Astrocyte of the cerebellum (primary cell): ENCODE measurements at places on chromosomes 16 and 17.
A peak's percentile ranks its signal among the peaks of the same experiment; 100 is the strongest.

GRCh38 chr17:22221344-22221743, 529.0 kb downstream of the KCNJ18 start:
- no peak for DNase-seq

DNA sequence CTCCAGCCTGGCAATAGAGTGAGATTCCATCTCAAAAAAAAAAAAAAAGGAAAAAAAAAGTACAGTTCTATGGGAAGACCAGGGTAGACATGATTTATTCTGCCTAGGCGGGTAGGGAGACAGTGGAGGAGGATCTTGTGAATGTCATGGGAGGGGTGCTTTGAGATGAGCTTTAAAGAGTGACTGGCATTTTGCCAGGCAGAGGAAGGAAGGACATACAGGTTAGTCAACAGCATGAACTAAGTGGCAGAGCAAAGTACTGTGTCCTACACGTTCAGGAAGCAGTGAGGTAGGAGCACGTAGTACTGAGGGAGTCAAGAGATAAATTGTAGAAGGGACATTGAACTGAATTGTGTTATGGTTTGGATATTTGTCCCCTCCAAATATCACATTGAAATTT, 451.5 kb downstream of the TOX3 start:
- DNase-seq: no peak

GRCh38 chr17:36185416-36185815, 9.0 kb upstream of the TBC1D3B start:
- no peak for DNase-seq

DNA sequence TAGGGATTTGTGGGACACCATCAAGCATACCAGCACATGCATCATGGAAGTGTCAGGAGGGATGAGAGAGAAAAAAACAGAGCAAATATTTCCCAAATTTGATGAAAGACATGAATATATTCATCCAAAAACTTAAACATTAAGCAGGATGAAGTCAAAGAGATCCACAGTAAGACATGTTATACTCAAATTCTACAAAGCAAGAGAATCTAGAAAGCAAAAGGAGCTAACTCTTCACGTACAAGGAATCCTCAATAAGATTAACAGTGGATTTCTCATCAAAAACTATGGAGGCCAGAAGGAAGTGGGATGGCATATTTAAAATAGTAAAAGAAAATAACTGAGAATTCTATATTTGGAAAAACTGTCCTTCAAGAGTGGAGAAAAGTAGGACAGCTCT, 374.8 kb downstream of the ZFHX3 start:
- DNase-seq: no peak

GRCh38 chr17:50090971-50091917, 3.9 kb upstream of the PDK2 start:
- DNase-seq: no peak

DNA sequence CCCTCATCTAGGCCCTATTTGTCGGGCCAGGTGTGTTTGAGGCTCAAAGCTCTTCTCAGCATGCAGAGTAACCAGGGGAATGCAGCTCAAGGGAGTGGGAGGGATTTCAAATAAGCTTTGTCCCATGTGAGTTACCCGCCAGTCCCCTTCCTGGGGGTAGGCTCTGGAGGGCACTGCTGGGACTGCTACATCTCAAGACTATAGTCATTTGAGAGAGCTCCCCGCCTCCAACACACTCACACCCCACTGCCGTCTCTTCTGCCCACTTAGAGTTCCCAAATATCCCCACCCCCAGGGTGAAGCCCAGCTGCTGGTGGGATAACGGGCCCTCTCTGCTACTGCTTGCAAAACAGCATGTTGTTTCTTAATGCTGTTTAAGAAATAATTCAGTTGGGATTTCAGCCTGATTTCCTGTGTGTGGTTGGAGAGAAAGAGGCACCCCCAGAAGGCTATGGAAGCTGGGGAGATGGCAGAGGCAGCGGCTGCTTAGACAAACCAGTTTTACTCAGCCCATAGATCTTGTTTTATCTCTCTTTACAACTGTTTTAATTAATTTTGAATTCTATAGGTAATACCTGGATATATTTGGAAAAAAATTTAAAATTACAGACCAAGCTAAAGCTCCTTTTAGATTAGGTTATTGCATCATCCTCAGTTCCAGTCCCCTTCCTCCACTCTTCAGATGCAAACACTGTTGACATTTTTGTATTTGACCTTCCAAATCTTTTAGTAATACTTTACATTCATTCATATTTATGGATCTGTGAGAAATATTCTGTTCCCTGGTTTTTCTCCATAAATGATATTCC, 4.1 kb upstream of the MPO start:
- no peak for DNase-seq

- DNase-seq: no peak
Observed at GRCh38 chr16:53212893-53213223, 158.1 kb downstream of the CHD9 start.

DNA sequence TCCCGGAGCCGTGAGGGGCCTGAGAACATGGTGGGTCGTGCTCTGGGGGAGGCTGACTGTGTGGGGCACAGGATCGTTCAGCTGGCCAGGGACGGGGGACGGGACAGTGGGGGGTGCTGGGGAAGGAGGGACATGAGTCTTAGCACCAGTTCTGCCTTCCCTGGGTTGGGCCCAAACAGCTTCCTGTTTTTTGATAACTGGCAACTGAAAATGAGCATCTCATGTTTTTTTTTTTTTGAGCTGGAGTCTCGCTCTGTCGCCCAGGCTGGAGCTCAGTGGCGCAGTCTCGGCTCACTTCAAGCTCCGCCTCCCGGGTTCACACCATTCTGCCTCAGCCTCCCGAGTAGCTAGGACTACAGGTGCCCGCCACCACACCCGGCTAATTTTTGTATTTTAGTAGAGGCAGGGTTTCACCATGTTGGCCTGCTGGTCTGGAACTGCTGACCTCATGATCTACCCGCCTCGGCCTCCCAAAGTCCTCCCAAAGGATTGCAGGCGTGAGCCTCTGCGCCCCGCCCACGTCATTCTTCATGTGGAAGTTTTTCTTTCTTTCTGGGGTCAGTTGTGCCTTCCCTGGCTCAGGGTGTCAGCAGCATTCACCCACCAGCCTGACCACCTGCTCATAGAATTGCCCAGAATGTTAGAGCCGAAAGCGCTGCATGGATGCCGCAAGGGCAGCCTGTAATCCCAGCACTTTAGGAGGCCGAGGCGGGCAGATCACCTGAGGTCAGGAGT, 6.4 kb downstream of the ASPSCR1 start:
- no peak for DNase-seq

- no peak for DNase-seq
Observed at GRCh38 chr17:68704871-68705713, 103.9 kb upstream of the FAM20A start.

DNA sequence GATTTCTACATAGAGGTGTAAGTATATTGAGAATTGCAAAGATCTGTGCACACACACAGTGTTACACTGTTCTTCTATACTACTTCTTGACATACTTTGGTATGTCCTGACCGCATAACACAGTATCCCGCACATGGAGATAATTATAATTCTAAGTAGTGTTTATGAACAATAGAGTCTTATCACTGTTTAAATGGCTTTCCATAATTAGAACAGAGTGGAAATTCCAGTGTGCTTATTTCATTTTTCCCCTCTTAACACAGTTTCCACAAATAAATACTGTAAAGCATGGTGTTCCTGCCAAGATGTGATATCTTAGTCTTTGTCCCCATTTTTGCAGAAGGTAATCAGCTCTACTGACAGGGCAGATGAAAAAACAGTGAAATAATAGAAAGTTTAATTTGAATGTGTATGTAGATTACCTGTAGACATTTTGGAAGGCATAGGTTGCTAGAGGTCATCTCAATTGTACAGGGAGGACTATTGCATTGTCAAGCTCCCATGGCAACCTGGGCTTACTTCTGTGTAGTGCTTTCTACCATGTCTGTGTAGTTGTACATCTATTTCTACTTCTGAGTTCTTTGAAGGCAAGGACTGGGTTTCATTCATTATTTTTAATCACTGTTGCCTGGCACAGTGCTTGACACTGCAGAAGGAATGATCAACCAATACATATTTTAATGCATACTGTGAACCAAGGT, 10.1 kb upstream of the KRT28 start:
- no peak for DNase-seq

- DNase-seq: no peak
Observed at GRCh38 chr17:59186850-59187249, 23.0 kb upstream of the SMG8 start.

DNA sequence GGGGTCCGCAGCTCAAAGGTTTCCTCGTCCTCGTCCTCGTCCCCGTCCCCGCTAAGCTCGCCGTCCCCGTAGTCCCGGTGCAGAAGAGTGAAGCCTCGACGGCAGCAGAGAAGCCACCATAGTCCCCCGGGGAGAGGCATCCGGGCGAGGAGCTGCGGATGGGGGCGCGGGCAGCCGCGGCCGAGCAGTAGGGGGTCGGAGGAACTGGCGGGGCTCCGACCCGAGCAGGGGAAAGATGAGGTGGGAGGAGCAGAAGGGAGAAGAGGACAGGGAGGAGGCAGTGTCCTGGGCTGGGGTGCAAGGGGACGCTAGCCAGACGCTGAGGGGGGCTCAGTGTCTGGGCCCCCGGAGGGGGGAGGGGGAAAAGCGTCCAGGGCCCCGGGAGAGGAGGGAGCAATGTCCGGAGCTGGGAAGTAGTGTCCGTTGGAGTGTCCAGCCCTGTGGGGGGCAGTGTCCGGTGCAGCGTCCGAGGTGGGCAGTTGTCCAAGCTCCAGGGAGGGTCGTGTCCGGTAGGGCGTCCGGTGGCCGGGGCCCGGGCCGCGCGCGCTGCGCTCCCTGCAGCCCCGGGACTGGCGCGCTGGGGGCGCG, at the start of gene PLEKHH3:
TSS of gene PLEKHH3 (minus strand) at position 571 of the 588 bp plus-strand sequence. CDS start at position 140, 431 bp downstream.
- DNase-seq: no peak

- DNase-seq: no peak
Observed at GRCh38 chr16:4172070-4172469, 55.8 kb upstream of the ADCY9 start.

GRCh38 chr17:28579526-28579925, 2.8 kb upstream of the ALDOC start:
- DNase-seq: no peak

- no peak for DNase-seq
Observed at GRCh38 chr17:20216154-20216815, 207.1 kb downstream of the SPECC1 start.

DNA sequence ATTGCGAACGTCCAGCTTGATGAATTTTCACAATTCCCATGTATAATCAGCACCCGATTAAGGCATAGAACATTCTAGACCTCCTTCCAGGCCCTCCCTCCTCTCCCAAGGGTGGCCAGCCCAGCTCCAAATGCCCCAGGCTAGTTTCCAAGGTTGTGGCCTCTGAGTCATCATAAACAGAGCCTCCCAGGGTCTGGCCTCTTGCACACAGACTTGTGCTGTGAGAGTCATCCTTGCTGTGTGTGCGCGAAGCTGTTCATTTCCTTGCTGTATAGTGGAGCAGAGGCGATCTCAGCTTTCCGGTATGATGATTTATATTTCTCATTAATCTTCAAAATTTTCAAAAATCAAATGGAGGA, 20.5 kb upstream of the JPH3 start:
- DNase-seq: peak; percentile 84

- DNase-seq: no peak
Observed at GRCh38 chr16:23016368-23016767, 132.9 kb downstream of the USP31 start.

GRCh38 chr17:4643676-4644075, 2.2 kb upstream of the ALOX15 start:
- DNase-seq: no peak
